DMS 273 treated with DMSO at 0.1 percent for 48 hours (cell line): ENCODE measurements at places on chromosomes 12 and 14.
A peak's percentile ranks its signal among the peaks of the same experiment; 100 is the strongest.

GRCh38 chr12:111685322-111685810 lies 390 bp downstream of the BRAP start:
- DNase-seq = no peak

- no peak for DNase-seq
Observed at GRCh38 chr12:81077686-81078441, at the start of gene ACSS3. ACSS3 (plus strand) TSS chr12:81078079; CDS start chr12:81078121, 42 bp downstream.

GRCh38 chr12:21379218-21379617 lies 6.5 kb downstream of the IAPP start:
- DNase-seq = no peak

- no peak for DNase-seq
Observed at GRCh38 chr12:84356224-84356623, 556.4 kb downstream of the SLC6A15 start.

- DNase-seq = peak; percentile 27
Observed at GRCh38 chr14:39015360-39015961, 87.6 kb downstream of the SEC23A start.

DNA sequence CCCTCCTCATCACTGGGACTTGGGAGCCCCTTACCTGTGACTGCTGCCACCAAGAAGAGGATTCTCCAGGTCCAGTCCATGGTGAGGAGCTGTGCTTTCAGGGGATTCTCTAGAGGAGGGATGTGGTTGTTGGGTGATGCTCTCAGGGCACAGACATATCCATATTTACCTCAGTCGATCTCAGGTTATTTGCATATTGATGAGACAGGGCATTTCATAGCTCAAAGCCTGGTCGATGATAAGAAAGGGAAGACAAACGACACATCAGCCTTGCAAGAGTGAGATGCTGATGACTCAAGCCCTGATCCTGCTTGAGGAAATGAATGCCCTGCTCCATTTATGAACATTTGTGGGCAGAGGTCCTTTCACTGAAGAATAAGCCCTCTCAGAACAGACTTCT lies 981.0 kb downstream of the TMEM121 start:
- no peak for DNase-seq

DNA sequence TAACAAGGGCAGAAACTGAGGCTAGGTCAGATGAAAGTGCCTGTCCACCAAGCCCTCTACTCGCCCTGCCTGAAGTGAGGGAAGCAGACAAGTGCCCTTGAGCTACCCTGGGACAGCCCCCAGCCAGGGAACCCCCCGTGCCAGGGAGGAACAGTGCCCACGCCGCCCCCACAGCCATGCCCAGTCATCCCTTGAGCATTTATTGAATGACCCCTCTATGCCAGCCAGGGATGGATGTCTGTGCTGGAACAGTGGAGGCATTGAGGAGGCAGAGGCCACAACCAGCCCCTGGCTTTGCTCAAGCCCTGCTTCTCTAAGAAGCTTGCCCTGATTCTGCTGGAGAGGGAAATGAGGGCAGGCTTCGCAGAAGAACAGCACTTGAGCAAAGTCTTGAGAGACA lies 3.7 kb upstream of the AQP6 start:
- no peak for DNase-seq

- no peak for DNase-seq
Observed at GRCh38 chr12:116372815-116373214, 95.3 kb upstream of the MED13L start.

DNA sequence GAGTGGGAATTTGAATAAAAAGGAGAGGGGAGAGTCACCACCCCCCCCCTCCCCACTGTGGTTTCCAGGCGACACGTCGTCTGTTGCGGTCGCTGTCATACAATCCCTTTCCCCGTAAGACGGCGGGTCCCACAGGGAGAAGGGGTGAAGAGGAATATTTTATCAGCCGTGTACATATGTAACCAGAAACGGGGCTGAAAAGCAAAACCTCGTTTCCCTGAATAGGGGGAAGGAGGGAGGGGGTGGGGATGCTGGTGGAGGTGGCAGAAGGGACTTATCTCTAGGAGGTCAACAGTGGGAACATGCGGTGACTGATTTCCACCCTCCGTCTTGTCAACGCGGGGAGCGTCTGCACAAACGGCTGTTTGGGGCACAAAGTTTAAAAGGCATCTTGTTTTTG lies 171.4 kb downstream of the RBM19 start:
- no peak for DNase-seq

- no peak for DNase-seq
Observed at GRCh38 chr12:113322343-113322742, 12.6 kb downstream of the SLC8B1 start.

GRCh38 chr12:108757856-108758255 lies 26.5 kb upstream of the CORO1C start:
- DNase-seq = no peak

DNA sequence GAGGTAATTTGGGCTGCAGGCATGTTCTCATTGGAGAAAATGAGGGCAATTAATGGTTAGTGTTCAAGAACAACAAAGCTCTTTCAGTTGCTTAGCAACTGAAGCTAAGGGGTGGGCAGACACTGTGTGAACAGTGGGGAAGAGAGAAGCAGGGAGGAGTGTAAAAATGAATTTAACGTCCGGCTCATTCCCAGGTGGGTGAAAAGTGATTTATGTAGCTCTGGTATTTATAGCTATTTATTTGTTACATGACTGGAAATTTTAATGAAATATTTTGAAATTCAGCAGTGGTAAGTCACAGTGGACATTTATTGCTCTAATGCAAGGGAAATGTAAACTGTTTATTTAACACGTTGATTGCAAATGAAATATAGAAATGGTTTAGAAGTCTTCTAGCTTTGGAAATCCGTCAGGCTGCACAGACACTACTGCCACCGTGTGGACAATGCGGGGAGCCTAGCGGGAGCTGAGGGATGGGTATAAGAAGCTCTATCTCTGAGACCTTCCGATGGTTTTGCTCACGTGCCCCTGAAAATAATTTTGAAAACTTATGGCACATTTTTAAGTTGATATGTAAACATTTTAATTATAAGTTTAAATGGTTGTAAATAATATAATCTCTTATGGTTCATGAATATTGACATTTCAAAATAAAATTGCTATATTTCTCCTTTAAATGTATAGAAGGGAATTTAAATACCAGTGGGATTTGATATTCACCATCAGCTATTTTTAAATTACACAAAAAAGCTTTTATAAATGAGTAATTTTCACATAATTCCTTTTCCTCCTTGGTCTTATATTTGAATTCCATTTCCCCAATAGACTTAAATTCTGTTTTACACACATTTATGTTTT lies 54.4 kb downstream of the E2F7 start:
- DNase-seq = peak; percentile 28

DNA sequence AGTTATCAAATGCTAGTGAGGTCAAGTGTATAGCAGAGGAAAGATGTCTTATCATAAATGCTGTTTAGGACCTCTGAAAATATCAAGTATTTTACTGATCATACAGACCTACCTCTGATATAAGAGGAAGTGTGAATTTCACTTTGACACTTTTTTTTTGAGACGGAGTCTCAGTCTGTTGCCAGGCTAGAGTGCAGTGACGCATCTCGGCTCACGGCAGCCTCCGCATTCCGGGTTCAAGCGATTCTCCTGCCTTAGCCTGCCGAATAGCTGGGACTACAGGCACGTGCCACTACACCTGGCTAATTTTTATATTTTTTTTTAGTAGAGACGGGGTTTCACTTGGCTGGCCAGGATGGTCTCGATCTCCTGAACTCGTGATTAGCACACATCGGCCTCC lies 55.1 kb upstream of the PIK3C2G start:
- no peak for DNase-seq

DNA sequence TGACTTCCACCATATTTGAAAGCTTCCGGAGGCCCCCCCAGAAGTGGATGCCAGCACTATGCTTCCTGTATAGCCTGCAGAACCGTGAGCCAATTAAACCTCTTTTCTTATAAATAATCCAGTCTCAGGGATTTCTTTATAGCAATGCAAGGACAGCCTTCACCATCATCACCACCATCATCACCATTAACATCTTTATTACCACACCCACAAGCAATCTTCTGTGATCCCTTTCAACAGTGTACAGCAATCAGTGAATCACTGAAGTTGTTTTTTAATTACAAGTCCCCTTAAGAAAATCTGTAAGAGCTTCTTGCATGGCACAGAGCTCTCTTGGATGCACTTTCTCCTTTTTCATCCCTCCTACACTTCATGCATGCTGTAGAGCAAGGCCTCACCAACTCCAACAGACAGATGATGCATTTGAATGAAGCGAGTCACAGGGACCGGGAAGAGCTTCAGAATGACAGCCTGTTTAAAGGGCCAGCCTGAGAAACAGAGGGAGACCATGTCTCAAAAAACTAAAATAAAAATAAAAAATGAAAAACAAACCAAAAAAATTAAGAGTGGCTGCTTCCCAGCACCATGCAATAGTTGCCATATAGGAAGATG lies 83.6 kb upstream of the VASH1 start:
- DNase-seq = no peak

DNA sequence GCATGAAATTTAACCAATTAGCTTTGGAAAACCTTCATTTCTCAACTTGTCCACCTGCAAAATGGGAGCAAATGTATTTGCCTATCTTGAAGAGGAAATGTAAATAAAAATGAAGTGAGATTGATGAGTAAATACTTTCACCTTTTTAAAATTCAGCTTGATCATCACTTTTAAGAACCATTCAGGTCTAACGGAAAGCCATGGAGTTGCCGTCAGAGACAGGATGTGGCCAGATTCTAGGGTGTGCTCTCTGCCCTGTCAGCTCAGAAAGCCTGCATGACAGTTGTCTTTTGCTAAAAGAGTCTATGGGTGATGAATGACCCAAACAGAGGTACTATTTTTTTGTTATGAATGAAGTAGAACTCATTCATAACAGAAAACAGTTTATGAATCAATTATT lies 104.3 kb upstream of the SLC35F4 start:
- DNase-seq = no peak

- DNase-seq = peak; percentile 42
Observed at GRCh38 chr12:98485792-98486340, 29.5 kb upstream of the TMPO start.

DNA sequence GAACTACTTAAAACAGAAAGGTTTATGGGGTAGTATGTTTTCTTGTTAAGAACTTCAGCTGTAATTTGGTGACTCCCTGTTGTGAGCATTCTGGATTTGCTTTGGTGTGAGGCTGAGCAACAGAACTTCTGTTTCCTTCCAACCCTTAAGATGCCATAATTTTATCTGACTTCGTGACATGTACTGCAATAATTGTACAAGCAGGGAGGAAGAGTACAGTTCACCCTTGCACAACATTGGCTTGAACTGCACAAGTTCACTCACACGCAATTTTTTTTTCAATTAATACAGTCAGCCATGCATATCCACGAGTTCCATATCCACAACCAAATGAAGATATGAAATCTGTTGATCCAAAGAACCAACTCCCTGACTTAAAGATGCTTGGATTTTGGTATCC lies 42.9 kb upstream of the ANKS1B start:
- DNase-seq = no peak

DNA sequence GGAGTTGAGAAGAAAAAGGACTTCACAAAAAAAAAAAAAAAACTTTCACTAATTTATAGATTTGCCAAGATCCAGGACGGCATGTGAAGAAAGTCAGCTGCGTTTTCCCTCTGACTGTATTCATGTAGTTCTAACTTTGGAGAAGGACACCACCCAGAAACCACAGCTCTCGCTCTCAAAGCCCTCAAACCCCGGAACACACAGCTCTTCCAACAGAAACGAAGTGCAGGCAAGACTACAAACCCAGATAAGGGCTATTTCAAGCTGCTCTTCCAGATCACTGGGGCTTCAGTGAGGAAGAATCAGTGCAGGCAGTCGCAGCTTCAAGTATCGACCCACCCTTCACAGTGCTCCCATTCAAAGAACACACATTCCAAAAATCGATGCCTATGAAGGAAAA lies 13.2 kb downstream of the KCNH5 start:
- DNase-seq = no peak

- no peak for DNase-seq
Observed at GRCh38 chr12:43653917-43654316, 101.9 kb upstream of the ADAMTS20 start.

DNA sequence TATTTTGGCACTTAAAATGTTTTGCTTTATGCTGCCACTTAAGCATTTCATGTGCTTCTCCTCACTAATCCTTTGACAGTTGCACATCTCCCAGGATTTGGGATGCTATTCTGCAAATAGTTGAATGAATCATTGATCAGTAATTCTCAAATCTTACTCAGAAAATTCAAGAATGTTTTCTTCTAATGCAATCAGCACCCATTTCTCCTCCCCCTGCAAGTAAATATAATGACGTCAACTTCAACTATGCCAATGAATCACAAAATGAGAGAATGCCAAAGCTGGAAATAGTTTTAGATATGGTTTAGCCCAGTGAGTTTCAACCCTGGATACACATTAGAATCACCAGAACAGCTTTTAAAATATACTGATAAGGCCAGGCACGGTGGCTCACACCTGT lies 2.1 kb upstream of the BLOC1S1 start:
- no peak for DNase-seq

DNA sequence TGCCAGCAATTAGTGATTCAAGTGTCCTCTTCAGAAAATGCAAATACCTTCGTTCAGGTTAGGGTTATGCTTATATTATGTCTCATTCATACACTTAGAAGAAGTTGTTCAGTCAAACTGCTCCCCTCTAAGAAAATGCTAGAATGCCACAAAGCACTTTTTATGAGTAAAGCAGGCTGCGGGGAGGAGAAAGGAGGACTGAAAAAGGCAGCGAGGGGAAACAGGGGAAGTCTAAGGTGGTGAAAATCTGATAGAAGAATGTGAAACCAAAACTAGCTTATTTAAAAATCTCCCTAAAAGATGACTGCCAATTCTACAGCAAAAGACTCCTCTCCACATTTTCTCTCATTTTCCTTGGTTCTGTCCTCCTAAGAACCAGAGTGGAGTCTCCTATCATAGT lies 70.1 kb downstream of the PRKD1 start:
- no peak for DNase-seq

DNA sequence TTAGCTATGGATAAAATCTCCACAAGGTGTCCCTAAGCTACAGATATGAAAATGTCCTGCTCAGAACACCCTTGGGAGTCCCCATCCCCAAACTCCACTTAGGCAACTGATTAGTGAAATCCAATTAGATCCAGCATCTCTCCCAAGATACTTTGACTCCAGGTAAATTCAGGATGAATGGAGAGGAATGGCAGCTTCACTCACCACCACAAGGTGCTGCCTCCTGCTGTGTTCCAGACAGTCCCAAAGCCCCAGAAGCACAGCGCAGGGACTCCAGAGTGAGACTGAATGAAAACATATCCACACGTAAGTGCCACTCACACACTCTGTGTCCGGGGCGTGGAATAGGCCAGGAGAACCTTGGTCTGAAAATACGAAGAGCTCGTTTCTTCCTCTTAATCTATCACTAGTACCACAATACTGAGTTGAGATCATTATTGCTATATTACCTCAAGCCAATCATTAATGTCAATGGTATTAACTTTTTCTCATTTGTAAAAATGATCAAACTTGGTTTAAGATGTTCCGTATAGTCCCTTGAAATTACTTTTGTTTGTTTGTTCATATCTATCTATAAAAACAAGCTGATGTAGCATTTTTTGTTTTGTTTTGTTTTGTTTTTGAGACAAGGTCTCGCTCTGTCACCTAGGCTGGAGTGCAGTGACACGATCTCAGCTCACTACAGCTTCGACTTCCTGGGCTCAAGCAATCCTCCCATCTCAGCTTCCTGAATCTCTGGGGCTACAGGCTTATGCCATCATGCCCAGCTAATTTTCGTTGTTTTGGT lies 70.0 kb upstream of the BICD1 start:
- DNase-seq = no peak
